ENCODE measurements at places on chromosomes 3 and 15. TPM values are rescaled to one million over a fixed set of nuclear protein-coding genes. Genes with fewer than 3 reads are reported as not detected.

GRCh38 chr3:85801955-85802354, 843.2 kb downstream of the CADM2 start:
- DNase-seq: no peak

GRCh38 chr3:8517487-8517886, 15.9 kb downstream of the LMCD1 start:
- DNase-seq: no peak

DNA sequence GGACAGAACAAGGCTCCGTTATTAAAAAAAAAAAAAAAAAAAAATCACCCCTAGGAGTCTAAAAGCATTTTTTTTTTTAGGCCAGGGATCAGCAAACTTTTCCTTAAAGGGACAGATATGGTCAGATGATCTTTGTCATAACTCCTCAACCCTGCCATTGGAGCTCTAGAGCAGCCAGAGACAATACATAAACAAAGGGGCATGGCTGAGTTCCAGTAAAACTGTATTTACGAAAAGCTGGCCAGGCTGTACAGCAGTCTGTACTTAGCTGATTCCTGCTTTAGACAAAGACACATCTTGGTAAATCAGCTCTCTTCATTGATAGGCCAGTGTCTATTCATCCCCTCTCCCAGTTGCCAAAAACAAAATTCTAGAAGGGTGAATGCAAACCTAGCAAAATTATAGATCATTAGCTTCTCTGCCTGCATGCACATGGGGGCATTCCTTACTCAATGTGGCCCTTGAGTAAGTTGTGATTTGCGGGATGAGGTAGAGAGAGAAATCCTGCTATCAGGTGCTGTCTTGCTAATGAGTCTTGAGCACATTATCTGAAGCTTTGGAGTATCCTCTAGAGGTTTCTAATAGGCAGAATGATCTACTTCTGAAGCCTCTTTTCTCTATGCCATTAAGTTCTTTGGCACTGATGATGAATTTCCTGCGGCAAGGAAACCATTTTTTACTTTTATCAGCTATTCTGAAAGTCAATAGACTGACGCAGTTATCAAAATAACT, 35.2 kb downstream of the SENP8 start:
- no peak for DNase-seq

The CSTA gene
- total RNA-seq: 3.8 TPM

DNA sequence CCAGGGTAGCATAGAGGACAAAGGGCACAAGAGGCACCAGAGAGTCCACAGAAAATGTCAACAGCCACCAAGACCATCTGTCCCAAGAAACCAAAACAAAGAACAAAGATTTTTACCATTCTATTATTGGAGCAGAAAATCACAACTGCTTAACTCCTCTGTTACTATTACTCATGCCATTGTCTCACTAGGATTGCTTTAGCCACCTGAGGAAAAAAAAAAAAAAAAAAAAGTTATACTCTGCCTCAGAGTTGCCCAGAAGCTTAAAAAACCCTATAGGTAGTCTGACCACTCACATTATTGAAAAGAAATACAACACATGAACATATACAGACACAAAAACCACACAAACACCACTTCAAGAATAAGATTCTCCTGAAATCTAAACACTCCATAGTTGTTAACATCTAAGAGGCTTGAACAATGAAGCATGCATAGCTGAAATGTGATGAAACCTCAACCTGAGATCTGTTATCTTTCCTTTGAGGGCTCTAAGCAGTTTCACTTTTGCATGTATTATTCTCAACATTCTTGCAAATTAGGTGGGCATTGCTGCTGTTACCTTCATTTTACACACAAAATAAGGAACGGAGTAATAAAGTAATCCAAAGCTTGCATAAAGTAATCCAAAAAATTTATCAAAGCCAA, 85.4 kb downstream of the IGSF11 start:
- DNase-seq: no peak

The NPAP1 gene
- not detected for total RNA-seq

- no peak for DNase-seq
These were observed 16.2 kb downstream of the CCDC32 start for GRCh38 chr15:40548610-40549009.

DNA sequence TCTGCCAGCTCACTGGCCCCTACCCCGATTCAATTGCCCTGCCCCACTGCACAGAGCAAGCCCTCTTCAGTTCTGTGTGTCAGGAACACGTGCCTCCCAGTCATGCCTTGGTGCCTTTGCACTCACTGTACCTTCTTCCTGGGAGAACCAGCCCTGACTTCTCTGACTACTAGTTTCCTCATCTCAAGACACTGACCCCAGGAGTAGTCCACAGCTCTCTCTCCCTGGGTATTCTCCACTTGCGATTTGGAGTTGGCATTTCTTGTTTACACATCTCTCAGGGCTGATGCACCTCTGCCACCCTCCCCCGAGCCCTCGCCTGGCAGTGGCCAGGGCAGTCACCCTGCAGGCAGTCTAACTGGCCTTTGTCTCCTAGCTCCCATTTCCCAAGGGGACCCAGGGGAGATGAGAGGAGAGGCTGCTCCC, 5.7 kb downstream of the CISH start:
- no peak for DNase-seq

The ARF4 gene
- 80.1 TPM for total RNA-seq

The SPESP1 gene
- 9.2 TPM for total RNA-seq

- no peak for DNase-seq
These were observed 56.1 kb downstream of the PTPN9 start for GRCh38 chr15:75523011-75523410.

DNA sequence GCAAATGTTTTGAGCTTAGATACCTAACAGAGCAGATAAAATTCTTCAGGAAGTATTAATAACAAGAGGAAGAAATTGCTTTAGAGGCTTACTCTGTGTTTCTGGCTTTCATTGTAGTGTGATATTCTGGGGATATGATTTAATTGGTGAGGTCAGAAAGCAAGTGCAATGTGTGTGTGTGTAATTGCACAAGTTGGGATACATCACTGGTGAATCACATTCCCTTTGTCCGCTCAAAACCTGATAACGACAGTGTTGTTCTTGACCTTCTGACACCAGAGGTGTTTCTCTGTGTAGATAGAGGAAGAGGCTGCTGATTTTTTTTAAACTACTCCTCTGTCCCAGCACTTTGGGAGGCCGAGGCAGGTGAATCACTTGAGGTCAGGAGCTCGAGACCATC, 161.1 kb downstream of the CACNA2D3 start:
- DNase-seq: no peak

The CTXND1 gene
- 0.24 TPM for total RNA-seq

The UROC1 gene
- not detected for total RNA-seq

The REC114 gene
- total RNA-seq: 1.8 TPM

GRCh38 chr3:40336511-40337135, 27.1 kb downstream of the EIF1B start:
- DNase-seq: no peak

DNA sequence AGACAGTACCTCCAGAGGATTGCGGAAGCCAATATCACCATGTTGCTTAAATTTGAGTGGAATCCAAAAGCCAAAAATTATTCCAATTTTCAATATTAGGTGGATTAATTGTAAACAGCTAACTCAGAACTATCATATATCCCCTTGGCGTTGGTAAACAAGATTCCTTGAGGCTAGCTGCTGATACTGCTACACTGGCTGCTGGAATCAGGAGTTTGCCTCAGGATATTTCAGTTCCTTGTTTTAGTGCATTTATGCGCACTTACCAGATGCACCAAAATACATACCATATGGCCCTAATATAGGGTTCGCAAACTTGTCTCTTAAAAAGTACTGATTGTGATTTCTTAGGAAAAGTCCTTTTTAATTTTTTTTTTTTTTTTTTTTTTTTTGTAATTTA, 605.2 kb upstream of the NAALADL2 start:
- DNase-seq: no peak

DNA sequence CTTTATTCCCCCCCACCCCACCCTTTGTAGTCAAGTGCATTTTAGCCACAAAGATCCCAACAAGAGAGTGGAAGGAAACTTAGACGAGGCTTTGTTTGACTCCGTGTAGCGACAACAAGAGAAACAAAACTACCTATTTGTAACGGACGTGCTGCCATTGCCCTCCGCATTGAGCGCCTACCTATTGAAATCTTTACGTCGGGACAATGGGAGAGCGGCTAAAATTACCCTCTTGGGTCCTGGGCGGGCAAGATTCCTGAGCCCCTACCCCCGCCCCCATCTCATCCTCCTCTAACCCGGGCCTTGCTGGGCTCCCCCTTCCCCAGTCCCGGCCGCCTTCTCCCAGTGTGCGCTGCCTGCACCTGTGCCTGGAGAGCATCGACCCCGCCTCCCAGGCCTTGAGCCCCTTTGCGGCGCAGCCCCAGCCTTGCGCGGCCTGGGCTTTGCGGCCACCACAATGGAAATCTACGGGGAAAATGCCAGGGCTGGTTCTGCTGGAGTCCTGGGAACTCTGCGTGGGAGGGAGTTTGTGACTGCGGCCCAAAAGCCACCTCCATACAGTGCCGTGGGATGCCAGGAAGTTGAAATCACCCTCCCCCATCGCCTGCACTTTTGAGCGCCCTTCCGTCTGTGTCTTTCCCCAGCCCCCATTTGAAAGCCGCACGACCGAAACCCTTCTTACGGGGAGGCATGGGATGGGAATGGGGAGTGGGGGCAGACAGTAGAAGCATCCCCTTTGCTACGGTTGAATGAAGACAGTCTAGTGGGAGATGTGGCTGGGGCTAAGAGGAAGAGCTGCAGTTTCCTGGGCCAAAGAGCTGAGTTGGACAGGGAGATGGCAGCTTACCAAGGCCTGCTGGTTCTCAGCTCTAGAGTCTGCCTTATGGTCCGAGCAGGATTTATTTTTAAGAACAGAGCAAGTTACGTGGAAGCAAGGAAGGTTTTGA, 1.1 kb upstream of the SOX2 start:
- DNase-seq: no peak

DNA sequence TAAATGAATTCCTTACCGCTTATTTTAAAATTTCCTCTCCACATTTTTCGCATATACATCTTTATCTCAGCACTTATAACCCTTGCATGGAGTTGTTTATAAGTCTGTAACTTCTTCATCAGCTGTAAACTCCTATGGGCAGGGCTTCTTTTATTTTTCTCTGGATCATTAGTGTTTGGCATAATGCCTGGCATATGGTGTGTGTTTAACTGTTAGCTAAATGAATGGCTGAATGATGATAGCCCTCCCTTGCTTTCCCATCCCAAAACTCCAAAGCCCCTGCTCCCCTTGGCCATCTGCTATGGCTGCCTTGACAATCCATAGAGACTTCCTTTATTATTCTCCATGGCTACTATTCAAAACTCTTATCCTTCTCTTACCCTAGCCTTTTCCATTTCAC, 48.1 kb upstream of the SEMA6D start:
- DNase-seq: no peak

Data from left cardiac atrium (tissue), 4 donors.